ENCODE measurements at places on chromosomes 2 and 18. TPM values are rescaled to one million over a fixed set of nuclear protein-coding genes. Genes with fewer than 3 reads are reported as not detected.

DNA sequence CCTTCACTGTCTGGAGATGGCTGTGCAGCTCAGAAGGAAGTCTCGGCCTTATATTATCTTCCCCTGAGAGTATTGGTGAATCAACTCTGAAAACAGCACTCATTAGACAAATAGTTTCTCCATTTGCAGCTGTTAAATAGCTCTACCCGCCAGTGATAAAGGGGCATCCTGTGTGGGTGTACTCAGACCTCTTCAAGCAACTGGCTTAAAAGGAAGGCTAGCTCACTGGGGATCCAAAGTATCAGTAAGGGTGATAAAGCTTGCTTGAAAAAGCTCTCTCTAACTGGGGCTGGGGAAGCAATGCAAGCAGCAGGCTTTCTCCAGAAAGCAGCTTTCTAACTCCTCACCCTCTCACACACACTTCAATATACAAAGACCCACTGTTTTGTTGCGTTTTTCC, 64.9 kb upstream of the PSMD14 start:
- DNase-seq: no peak

DNA sequence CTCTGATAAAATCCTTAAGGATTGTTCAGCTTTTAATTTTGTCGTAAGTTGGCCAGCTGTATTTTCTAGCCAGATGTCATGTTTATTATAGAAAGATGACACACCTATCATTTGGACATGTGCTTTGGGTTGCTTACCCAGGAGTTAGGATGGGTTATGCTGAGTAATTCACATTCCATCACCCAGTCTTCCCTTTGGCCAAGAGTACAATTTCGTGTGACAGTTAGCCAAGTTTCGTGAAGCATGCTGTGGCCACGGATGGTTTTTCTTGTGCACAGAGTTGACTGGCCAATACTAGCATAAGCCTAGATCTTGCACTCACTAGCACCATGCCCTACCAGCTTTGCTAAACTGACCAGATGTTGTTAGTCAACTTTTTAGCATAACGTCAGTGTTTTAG, 5.8 kb downstream of the MAPRE3 start:
- no peak for DNase-seq

The ROCK2 gene
- total RNA-seq: 15.3 TPM

DNA sequence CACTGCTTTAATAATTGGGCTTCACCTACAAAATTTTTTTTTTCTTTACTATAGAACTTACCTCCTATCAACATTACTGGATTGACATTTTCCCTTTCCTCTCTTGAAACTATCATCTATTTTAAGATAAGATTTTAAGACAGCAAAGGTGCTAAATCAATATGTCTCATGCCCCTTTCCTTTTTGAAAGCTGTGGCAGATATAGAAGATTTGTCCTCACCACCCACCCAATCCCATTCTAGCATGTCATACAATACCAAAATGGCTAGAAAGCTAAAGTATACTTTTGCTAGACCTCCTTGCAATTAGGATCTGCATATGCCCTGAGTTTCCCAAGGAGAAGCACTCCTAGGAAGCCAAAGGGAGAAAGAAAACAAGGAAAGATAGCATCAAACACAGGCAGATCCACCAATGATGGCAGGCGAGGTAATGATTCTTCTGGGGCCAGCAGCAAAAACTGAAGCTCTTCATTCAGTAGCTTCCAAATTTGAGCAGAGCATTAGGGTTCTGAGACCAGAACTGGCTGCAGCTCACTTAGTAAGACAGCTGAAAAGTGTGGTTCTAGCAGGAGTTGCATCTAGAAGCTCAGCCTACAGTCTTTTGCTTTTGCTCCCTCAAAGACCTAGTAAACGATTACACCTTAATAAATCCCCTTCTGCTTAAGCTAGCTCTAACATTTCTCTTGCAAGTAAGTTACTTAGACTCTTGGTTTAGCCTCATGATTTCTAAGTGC, 242.1 kb downstream of the ZEB2 start:
- no peak for DNase-seq

DNA sequence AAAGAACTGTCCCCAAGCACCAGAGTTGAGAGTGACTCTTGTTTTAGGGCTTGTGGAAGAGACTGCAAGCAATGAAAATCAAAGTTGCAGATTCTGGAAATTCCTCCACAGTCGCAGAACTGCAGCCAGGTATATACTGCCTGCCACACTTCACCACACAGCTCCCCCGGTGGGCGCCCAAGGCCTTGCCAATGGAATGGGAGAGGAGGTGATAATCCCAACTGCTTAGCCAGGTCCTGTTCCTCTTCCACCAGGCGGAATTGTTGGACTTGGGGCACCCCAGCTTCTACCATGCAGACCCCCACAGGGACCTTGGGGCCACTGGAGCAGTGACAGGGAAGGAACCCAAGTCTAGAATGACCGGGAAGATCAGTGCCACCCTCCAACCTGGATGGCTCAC, 4.8 kb upstream of the PDIA6 start:
- DNase-seq: no peak

The COLEC12 gene
- 0.05 TPM for total RNA-seq

DNA sequence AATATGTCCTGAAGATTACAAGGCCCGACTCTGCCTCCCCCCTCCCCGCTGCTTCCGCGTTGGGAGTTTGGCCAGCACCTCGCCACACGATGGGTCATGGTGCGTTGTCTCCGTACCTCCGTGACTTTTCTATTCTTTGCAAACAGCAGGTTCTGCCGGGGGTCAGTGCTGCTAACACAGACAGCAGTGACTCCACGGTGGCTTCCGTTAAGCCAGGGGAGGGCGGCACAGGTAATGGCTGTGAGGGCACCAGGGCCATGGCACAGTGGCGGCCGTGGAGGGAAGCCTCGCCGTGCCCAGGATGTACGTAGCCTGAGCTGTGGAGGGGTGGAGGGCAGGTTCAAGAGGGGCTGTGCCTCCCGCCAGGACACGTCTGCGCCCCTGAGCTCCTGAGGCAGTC, 115.5 kb downstream of the NFATC1 start:
- no peak for DNase-seq

The CHST9 gene
- total RNA-seq: not detected

The ANKRD30B gene
- not detected for total RNA-seq

The CYP1B1 gene
- total RNA-seq: 9.5 TPM

The MC5R gene
- total RNA-seq: not detected

GRCh38 chr2:80476535-80477117, 172.1 kb upstream of the LRRTM1 start:
- no peak for DNase-seq

The HOXD1 gene
- total RNA-seq: not detected

Data from activated T-cell treated with anti-CD3 and anti-CD28 coated beads, Interleukin-2, amount 50 U/mL, for 72 hours (primary cell).